NCI-H524 (cell line): ENCODE measurements at places on chromosomes 12 and 14.
A peak's percentile ranks its signal among the peaks of the same experiment; 100 is the strongest.

- no peak for DNase-seq
Observed at GRCh38 chr14:51859131-51859530, 1.3 kb upstream of the GNG2 start.

DNA sequence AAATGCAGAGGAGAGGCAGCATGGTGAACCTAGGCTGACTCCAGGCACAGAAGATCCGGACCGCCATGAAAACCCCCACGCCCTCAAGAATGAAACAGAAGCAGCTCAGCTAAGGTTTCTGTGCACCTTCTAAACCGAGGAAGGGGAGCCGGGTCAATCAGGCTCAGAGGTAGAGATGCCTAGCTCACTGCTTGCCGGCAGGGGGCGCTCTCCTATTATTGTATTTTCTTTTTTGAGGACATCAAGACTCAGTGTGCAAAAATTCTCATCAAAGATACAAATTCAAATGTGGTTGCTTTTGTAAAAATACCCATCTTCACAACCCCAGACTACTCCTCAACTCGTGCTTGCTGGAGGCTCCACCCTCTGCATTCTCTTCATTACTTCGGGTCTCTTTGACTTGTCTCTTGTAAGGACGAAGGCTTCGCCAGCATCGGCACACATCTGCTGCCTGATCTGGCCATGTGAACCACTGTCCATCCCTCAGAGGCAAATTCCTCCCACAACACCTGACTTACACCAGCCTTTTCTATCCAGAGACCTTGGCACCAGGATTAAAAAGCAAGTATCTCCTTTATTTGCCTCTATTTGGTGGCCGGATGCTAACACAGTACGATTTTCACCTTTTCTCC lies 33.4 kb upstream of the RNASE3 start:
- DNase-seq = peak; percentile 52

DNA sequence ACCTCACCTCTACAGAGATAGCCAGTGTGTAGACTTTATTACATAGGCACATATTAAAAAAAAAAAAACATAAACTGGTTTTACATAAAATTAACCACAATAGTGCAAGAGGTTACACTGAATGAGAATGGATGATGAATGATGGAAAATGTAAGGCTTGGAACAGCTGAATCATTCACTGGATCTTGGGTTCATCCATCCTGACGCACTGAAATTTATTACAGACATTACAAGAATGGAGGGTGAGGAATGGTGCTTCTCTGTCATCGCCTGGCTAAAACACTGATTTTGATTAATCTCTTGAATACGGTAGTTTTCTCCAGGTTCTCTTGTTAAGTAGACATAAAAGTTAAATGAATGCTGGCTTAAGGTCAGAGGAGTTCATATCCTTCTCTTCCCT lies 40.0 kb upstream of the GTF2A1 start:
- no peak for DNase-seq

DNA sequence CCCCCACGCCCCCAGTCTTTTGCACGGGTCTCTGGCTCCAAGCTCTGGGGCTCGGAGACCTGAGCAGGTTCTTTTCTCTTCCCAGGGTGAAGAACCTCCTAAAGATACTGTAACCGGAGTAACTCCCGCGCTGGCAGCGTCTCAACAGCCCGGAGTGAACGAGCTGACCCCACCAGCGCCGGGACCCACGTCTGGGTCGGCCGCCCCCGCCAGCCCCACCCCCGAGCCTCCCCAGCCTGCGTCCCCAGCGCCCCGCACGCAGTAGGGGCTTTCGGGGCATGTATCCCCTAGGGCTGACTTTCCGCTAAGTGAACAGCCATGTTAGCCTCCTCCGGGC lies 858 bp downstream of the SLC35F4 start:
- no peak for DNase-seq

DNA sequence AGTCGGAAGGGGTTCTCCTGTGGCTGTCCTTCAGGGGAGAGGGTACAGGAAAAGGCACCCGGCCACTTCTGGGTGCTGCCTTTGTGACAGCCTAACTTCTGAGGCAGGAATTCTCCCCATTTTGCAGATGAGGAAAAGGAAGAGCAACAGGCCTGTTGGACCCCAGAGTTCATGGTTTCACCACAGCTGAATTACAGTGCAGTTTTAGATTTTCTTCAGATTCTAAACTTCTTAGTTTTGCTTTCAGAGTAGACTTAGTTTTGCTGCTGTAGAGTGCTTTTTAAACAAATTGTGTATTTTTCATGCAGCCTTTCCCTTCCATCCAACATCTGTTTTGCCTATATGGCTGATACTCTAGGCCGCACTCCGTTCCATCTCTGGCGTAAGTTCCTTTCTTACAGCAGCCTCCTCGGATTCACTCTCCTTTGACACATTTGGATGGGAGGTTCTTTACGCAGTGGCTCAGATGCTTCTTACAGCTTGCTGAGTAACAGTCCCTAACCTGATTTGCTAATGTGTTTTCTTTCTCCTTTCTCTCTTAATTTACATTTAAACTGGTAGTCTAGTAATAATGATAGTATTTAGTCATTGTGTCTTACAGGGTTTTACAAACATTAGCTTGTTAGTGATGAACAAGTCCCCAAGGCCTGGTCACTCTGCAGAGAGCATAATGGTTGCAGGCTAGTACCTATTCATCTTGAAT lies 7.8 kb downstream of the TRAF3 start:
- DNase-seq = no peak

- DNase-seq = no peak
Observed at GRCh38 chr14:106024983-106025604, 498.7 kb downstream of the TMEM121 start.

DNA sequence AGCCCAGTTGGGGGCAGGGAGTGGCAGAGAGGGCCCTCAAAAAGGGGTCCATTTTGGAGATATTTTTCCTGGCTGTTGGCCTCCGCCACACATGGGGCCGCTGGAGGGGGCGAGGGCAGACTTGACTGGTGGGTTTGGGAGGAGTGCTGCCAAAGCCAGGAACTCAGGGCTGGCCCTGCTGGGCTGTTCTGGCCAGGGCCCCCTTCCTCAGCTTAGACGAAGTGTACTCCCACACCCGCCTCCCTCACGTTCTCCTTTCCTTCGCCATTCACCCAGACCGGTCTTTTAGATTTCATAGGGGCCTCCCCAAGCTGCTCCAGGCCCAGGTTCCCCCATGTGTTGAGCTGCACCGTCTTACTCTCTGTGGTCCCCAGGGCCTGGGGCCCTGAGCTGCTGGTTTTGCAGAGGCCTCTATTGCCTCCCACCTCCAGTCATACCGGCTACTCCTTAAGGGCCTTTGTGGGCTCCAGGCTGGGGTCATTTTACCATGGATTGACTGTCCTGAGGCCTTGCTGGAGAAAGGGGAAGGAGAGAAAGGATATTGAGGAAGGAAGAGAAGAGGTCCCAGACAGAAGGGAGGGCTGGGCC lies 1.3 kb downstream of the KRT7 start:
- no peak for DNase-seq

- DNase-seq = no peak
Observed at GRCh38 chr14:89479802-89480201, 62.8 kb upstream of the FOXN3 start.

DNA sequence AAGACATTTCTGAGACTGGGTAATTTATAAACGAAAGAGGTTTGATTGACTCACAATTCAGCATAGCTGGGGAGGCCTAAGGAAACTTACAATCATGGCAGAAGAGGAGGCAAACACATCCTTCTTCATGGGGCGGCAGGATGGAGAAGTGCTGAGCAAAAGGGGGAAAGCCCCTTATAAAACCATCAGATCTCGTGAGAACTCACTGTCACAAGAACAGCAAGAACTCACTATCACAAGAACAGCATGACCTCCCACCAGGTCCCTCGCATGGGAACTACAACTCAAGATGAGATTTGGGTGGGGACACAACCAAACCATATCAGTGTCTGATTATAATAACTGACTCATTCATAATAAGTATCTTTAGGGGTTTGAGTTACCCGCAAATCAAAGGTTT lies 6.4 kb downstream of the SLC39A9 start:
- no peak for DNase-seq

GRCh38 chr12:70106347-70106746 lies 136.9 kb upstream of the CNOT2 start:
- DNase-seq = no peak

DNA sequence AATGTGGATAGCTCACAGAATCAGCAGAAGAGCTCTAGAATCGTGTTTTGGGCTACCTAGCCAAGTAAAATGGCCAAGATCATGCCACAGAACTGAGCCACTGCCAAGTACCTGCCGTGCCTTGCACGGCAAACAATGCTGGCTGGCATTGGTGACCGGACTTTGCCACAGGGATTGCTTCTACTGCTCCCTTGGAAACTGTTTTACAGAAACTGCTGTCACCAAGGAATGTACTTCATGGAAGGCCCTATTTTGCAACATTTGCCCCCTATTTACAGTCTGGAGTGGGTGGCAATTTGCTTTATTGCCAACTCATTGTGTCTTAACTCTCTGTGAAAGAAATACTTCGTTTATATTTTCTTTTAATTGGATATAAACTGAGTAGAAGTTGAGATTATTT lies 49.0 kb downstream of the BORCS5 start:
- no peak for DNase-seq

GRCh38 chr14:95233702-95234241 lies 76.4 kb upstream of the DICER1 start:
- no peak for DNase-seq

DNA sequence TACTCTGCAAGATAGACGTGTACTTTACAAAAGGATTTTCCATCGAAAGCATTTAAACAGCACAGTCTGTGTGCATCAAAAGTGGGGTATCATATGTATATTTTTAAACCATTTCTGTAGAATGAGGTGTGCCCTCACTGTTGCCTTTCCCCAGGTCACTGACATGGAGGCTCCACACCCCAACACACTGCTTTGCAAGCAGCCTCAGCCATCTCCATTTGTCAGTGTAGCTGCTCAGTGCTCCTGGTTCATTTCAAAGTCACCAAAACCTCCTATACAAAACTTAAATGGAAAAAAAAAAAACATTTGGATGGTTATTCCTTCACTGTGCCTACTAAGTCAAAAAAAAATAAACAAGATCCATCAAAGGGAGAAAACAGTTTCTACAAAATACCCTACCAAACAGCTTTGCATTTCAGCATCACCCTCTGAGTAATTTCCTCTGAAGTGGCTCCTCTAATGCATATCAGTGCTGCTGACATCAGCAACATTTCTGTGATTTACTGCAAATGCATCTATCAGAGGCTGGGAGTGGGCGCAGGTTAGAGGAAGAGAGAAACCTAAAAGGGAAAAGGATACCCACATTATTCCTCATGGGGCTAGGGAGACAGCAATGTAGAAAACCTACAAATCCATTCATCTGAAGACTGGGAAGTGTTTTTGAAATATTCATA lies 46.0 kb downstream of the KCNK10 start:
- no peak for DNase-seq

DNA sequence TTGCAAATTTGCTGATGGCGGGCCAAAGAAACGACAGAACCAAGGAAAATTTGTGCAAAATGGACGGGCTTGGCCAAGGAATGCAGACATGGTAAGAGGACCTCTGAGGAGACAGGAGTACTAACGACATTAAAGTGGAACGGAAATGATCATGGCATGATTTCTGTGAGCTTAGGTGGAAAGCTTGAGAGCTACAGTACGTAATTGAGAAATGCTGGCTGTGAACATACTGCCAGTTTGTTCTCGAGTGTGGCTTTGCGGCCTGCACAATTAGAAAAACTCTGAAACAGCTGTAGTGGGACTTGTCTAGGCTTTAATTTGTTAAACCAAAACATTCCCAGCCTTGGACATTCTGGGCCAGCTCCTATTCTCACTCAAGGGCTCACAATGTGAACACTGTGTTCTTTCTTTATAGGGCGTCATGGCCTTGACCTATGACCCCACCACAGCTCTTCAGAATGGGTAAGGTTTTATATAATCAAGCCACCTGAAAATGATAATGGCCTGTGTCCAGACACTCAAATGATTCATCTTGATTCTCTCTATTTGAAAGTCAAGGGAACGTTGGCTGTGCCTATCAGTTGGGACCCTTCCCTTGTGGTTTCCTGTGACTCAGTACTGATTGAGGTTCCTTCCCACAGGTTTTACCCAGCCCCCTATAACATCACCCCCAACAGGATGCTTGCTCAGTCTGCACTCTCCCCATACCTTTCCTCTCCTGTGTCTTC lies 48.5 kb downstream of the BAZ2A start:
- DNase-seq = no peak

DNA sequence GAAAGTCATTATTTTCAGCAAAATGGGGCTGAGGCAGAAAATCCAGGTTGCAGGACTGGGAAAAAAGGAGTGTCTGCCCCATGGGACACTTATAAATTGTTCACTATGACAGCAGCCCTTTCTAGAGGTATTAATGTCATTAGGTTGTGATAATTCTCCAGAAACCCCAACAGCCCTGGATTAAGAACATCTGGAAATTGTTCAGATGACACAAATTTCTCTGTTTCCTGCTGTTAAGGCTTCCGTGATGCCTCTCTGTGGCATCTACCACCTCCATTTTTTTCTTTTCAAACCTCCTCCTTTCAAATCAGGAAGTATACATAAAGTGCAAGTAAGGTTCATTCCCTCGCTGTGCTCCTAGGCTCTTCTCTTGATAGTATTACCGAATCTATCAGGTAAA lies 25.6 kb downstream of the EGLN3 start:
- DNase-seq = peak; percentile 33

GRCh38 chr12:98823012-98823411 lies 177.9 kb downstream of the APAF1 start:
- no peak for DNase-seq

- DNase-seq = no peak
Observed at GRCh38 chr14:32166924-32167323, 34.9 kb upstream of the RNU6-7 start.

DNA sequence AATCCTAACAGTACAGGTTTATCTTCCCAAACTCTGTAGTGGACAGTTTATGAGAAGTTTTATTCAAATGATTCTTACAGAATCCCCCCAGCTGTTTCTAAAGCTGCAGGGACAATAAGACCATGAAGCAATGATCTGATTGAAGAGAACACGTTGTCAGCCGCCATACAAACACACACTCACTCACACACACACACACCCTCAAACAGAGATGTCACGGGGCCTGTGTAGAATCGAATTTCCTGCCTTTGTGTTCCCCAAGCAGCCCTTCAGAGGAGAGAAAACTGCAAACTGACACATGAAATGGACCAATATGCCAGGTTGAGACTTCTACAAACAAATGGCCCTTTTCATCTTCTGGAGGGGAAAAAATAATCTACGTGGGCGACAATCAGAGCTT lies 80.5 kb upstream of the TBX3 start:
- no peak for DNase-seq

DNA sequence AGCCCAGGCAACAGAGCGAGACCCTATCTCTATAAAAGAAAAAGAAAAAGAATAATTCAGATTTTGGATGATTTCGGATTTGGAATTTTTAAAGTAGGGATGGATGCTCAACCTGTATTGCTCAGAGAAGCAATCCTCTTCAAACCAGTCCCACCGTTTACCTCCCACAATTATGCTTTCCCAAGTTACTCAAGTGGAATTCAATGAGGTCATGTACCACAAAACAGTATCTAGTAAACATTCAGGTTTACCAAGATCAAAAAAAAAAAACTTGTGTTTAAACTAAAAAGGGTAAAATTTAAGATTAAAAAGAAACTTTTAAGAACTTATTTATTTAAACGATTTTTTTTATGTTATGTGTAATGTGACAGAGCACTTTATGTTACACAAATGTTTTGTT lies 2.5 kb downstream of the KDM5A start:
- DNase-seq = no peak

GRCh38 chr12:125128439-125129178 lies 63.4 kb downstream of the AACS start:
- no peak for DNase-seq

GRCh38 chr12:110913119-110914056 lies 7.0 kb downstream of the MYL2 start:
- DNase-seq = no peak
